Astrocyte of the hippocampus (primary cell): ENCODE measurements at places on chromosomes 11 and 22.

DNA sequence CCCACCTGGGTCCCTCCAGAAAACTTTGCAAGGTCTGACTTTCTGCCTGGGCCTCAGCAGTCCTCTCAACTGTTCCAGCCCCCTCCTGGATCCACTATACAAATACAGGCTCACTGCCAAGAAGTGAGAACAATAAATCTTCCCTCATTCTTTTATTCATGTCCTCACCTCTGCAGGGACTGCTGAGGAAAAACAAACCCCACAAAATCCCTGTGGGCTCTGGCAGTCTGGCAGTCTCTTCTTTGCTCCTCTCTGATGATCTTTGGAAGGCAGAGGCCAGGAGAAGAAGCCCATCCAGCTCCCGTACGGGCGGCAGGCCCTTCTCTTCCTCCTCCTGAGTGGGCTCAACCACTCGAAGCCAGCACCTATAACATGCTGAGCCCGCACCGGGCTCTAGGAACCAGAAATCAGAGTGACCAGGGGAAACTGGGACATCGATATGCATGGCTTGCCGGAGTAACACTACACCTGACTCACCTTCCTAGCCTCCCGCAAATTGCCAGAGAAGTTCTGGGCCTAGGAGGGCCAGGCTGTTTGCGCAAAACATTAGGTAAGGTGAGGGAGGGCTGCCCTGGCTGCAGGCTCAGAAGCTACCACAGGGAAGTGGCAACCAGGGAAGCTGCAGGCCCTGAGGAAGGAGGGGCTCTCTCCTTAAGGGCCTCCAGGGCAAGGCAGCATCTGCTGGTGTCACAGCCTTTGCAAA, 24.2 kb downstream of the TMPRSS5 start:
- DNase-seq = peak; percentile 57

DNA sequence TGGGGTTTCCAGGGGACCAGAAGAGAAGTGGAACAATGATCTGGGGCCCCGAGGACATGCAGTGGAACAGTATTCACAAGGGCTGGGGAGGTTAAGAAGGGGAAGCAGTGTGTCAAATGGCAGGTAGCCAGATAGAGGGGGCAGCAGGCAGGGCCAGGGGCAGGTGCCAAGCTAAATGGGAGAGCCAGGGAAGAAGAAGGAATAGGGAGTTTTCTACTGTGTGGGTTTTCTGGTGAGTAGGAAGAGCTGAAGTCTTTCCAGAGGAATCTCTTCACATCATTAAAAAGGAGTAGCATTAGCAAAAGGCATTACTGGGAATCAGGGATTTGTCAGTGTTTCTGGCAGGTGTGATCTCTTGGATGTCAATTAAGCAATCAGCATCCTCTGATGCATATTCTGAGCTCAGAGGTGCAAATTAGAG, 55.8 kb downstream of the IRAG1 start:
- no peak for DNase-seq

GRCh38 chr11:108803776-108804175, 138.9 kb downstream of the DDX10 start:
- peak; percentile 48 for DNase-seq

- DNase-seq = no peak
These were observed 531 bp downstream of the RAB3IL1 start for GRCh38 chr11:61916737-61917333.

DNA sequence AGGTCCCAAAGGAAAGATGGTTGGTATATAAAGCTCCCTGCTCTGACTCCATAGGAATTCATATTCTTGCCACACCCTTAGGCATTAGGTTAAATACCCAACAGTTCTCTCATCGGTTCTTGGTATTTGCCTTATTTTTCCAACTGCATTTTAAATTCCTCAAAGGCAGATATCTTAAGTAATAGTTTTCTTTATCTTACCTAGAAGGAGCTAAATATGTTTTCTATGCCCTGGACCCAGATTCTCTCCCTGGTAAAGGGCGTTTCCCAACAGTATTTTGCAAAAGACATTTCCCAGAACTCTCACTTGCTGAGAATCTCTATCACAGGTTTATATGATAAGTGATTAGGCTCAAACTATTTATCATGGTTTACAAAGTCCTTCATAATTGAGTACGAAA, 158.6 kb upstream of the BDNF start:
- DNase-seq = no peak

DNA sequence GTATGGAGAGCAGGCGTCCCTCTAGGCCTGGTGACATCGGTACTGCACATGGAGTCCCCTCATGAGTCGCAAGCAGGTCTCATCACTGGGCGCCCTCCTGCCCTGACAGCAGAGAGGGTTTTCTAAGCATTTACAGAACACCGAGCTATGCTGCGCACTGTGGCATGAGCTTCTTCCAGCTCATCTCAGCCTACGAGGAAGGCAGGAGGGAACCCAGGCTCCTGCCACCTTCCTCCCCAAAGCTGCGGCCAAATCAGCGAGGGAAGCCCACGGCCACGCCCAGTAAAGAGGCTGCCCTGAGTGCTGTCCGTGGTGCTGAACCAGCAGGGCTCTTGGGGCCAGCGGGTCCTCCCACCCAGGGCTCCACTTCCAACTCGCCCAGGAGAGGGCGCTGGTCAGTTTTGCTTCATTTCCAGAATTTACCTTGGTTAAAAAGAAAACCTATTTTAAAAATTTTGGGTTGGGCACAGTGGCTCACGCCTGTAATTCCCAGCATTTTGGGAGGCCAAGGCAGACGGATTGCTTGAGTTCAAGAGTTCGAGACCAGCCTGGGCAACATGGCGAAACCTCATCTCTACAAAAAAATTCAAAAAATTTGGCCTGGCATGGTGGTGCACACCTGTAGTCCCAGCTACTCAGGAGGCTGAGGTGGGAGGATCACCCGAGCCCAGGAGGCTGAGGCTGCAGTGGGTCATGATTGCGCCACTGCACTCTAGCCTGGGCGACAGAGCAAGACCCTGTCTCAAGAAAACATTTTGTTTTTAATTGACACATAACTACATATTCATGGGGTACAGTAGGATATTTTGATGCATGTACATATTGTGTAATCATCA, 34.2 kb downstream of the PHF21B start:
- DNase-seq = peak; percentile 95

DNA sequence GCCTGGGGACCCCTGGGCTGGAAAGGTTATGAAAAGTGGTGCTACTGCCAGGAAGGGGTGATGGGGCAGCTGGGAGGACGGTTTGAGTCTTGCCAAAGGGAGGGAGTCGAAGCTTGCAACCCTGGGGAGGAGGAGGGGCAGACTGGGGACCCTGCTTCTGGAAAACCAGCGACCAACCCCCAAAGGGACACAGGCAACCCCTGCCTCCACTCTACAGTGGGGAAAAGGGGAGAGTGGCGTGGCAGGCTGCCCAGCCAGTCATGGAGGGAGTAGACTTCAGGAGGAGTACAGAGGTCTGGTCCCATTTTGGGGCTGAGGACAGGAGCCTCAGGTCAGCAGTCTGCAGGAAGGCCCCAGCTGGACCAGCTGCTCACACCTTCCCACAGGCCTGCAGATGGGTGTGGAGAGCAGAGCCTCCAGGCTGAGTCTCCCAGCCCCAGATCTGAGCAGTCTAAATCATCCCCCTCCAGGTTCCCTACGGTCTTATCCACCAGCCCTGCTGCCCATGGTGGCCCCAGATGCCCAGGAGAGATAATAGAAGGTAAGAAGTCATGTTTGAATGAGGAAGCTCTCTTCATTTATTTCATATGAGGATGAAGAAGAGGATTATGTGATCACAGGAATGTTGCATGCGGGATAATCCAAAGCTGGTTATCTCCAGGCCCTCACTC, 3.3 kb downstream of the DDT start:
- no peak for DNase-seq

- no peak for DNase-seq
These were observed 1.7 kb upstream of the OR9G4 start for GRCh38 chr11:56750190-56750589.

DNA sequence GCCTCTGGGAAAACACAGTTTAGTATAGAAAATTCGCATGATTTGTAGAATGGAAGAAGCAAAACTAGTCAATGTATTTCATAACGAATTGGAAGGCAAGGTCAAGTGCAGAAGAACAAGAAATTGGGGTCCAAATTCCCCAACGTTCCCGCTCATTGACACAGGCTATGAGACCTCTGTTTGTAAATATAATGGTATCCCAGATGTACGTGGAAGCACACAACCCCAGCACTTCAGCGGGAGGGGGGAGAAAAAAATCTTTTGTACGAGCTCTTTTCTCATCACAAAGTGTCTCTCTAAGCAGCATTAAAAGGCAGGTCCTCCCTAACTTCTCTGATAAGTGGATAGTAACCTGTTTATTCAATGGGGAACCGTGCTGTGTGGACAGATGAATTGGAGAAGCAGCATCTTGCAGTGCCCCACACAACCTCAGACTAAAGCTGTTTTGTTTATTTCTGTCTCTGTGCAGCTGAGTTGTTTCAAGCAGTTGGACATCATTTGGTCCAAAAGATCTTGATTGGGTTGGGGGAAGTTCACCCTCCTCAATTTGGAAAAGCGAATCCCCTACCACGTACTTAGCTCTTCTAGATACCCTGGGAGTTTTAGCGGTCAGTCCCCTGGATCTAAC, 1.1 kb upstream of the GAB2 start:
- no peak for DNase-seq

GRCh38 chr22:47551431-47551775, 789.0 kb downstream of the TBC1D22A start:
- no peak for DNase-seq

DNA sequence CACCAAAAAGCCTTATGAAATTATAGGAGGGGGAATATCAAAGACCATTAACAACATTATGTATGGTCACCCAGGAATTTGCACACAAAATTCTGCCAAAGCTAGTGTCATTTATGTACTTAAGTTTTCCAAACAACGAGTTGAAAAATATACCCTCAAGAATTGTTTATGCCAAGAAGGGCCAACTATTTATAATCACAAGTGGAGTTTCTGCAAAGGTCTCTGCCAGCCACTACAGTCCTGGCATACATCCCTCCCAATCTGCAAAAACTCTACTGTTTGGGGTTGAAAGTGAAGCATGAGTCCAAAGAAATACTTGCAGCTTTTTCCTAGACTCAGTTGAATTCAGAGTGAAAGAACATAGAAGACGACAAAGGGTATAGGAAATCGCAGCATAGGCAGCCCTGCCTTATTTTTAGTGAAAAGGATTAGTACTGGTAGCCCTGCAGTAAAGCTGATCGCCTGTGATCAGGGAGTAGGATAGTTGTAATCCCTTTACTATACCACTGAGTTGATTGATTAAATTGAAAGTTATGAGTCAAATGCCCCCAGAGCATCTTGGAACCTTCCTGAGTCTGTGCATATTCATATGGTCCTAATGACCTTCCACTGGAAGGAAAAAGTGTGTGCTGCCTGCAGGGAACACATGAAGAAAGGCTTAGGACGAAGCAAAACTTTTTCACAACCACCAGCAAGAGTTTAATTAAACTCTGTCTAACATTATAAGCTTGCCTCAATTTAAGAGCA, 144.0 kb downstream of the SPON1 start:
- DNase-seq = no peak

- no peak for DNase-seq
These were observed 85.5 kb downstream of the NOX4 start for GRCh38 chr11:89405629-89406028.

GRCh38 chr22:49325531-49326395, 501.9 kb downstream of the BRD1 start:
- DNase-seq = no peak

DNA sequence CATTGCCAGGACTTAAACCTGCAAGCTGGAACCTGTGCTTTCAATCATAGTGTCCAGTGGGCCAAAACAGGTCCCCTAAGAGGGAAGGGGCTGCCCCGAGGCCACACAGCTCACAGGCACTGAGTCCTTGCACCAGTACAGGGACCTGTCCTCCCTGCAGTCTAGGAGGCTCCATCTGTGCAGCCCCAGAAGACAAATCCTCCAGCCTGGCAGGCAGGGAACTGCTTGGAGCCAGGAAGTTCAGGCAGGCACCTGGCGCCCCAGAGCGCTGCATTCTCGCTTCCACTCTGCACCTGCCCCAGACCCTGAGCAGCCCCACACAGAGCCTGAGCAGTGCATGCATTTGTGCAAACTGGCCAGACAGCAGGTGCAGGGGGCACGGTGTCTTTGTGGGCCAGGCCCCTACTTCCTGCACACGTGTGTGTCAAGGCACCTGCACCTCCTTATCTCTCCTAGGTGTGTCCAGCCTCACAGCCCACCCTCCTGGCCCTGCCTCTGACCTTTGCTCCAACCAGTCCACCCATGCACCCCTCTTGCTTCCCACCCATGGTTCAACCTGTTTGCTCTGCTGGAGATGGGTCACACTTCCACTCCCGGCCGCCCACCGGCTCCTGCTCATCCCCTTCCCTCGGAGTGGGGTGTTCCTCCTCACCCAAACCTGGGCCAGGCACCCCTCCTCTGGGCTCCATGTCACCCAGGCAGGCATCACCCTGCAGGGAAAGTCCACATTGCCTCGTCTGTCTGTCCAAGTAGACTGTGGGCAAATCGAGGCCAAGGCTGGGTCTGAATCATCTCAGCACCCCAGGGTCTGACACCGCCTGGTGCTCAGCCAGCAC, 19.0 kb downstream of the LINC01488 start:
- DNase-seq = no peak

DNA sequence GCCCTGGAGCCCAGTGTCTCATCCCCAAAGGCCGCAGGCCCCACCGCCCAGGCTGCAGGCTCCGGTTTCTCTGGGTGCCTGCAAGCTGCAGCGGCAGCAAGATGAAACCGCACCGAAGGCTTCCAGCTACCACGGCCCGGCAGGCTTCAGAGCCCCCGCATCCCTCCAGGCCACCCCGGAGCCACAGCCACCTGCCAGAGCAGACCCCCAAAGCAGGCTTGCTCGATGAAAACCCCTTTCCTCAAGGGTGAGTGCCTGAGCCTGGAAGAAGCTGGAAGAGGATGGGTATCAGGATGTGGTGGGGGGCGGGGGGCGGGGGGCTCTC, 24.5 kb upstream of the GNB1L start:
- DNase-seq = no peak

- DNase-seq = no peak
These were observed 18.0 kb upstream of the UBASH3B start for GRCh38 chr11:122637541-122637940.

DNA sequence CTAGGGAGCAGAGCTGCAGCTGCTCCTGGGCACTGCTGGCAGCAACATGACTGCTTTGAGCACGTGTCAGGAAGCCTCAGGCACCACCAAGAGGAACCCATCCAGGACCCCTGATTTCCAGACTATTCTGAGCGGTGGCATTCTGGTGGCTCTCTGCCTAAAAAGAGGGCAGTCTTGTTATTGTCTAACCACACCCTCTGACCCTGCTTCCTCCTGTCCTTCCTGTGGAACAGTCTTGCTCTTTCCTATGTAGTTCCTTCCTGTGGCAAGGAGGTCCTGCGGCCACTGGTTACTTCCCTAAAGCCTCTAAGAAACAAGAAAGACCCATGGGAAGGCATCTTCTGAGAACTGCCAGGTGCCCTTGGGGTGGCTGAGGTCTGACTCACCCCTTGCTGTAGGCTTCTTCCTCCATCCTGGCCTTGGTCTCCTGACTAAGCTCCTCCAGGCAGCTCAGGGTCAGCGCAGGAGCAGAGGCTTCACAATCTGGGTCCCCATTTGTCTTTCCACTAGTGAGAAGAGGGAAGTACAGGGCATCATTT, 13.1 kb upstream of the LYVE1 start:
- DNase-seq = no peak

GRCh38 chr11:35088676-35089075, 50.3 kb upstream of the CD44 start:
- no peak for DNase-seq

GRCh38 chr11:86807360-86807759, 7.0 kb downstream of the PRSS23 start:
- no peak for DNase-seq
